Activated CD8-positive, alpha-beta memory T cell treated with anti-CD3 and anti-CD28 coated beads, Interleukin-2, amount 50 U/mL, for 4 hours (primary cell): ENCODE measurements at places on chromosomes 5 and 9.

- no peak for DNase-seq
These were observed 228.3 kb upstream of the C9orf72 start for GRCh38 chr9:27801545-27801944.

DNA sequence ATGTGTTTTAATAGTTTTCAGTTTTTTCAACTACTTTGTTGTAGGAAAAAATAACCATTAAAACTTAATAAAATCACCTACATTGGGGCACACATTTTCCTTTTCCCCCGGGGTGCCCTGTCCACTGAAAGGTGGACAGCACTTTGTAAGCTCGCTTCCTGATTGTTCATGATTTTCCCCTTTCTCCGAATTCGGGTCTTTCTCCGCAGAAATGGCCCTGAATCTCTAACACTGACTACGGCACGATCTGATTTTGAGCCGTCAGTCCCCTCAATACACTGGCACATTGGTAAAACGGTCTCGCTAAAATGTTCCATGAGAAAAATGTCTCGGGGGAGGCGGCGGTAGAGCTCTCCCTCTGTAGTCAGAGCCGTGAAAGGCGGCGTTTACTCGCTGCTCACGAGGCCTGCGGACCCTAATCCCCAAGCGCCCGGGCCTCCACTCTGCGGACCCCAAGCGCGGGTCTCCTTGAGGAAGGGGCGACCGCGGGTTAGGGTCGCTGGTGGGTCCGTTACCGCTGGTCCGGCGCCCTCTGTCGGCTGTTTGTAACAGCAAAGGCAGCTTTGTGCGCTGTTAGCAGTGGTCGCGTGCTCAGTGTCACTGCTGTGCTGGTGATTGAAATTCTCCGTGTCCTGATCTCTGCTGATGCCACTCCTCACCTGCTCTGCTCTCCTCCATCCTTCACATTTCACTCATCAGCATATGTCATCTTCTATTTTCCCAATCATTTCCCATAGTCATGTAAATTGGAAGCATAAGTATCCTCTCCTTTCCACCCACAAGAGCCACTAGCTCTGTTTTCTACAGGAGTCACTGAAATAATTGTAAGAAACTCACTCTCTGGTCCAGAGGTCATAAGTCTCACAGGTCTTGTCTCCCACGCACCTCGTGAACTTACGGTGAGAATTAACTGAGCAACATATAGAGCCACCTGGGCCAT, 10.8 kb upstream of the IFNA2 start:
- DNase-seq, result peak; percentile 62

DNA sequence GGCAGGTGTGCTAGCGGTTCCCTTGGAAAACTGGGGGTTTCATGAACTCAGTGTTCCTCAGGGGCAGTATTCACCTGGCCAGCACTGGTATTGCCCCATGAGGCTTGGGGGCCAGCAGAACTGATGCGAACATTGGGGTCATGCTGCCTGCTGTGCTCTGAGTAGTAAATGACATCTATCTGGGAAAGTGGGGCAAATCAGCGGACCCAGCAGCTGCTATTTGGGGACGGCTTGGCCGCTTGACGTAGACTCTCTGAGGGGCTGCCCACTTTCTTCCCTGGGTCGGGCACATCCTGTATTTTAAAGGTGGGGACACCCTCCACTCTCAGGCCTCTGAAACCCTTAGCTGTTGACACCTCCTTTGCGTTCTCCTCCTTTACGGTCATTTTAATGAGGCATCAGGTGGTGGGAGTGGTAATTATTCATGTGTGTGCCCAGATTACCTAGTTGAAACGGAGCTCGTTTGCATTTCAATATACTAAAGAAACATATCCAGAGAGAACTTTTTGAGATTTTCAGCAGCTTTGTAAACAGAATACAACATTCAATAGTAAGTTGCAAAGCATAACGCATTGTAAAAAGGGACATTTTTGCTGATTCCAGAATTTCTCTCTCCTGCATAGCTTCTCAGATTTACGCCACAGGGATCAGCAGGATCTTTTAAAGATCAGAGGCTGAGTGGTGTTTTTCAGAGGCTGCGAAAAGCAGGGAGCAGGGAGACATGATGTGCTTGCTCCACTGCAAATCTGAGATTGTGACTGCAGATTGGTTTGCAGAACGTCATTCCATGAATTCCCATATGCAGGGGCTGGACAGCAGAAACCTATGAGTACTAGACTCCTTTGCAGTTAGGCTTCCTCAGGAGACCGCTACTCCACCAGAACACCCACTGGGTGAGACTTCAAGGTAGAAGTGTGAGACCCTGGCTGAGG, 56.8 kb upstream of the ZFR start:
- no peak for DNase-seq

GRCh38 chr9:90770182-90770738, 31.4 kb upstream of the SYK start:
- DNase-seq, result no peak

DNA sequence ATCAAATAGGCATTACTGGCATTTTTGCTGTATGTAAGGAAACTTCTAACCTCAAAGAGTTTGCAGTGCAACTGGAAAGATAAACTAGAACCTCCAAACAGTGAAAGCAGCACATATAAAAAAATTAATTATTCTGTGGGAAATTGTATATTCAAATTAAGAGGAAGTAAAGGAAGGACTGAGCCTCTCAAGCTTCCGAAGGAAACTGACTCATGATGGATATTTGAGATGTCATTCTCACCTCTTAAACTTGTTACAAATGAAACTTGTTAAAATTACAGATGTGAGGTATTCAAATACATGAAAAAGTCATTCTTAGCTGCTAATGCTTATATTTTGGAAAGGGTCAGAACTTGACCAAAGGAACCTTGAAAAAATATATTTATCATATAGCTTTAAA, 538.7 kb downstream of the PDE4D start:
- no peak for DNase-seq

GRCh38 chr5:35963381-35963843, 25.0 kb upstream of the CAPSL start:
- no peak for DNase-seq

GRCh38 chr9:673966-674526, 167.5 kb upstream of the DMRT1 start:
- DNase-seq, result no peak

GRCh38 chr9:75200892-75201470, 112.7 kb downstream of the OSTF1 start:
- DNase-seq, result no peak

- no peak for DNase-seq
These were observed 9.4 kb upstream of the BOD1 start for GRCh38 chr5:173625673-173626504.

DNA sequence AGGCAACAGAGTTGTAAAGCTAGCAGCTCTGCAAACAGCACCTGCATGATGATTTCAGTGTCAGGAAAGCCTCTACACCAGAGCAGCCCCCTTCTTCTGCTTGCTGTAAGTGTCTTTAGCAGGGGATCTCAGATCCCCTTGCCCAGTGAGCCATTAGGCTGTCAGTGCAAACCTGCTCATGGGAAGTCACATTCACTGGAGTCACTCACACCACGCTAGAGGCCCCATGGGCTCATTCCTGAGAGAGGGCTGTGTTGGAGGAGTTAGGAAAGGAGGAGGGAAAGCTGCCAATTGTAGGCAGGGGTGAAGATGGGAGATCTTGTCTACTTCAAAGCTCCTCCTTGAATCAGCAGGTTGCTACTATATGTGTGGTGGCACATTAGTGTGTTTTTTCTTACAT, 275.2 kb downstream of the SMARCA2 start:
- no peak for DNase-seq
